ENCODE measurements at places on chromosomes 7 and 10. TPM values are rescaled to one million over a fixed set of nuclear protein-coding genes. Genes with fewer than 3 reads are reported as not detected.

Gene WASL
- total RNA-seq = 25.7 TPM

Gene PTPN12
- 38.3 TPM for total RNA-seq

Gene DNMBP
- total RNA-seq = 5.7 TPM

Gene GRM8
- total RNA-seq = not detected

Gene BEND7
- total RNA-seq = 18.5 TPM

Gene ERVW-1
- not detected for total RNA-seq

Gene USP6NL
- 5.2 TPM for total RNA-seq

Gene CACNB2
- total RNA-seq = 45.7 TPM

Gene GPAM
- total RNA-seq = 29.7 TPM

Gene CTAGE6
- total RNA-seq = 0.11 TPM

Gene ADAM22
- total RNA-seq = 1.3 TPM

Gene CPXM2
- 2.6 TPM for total RNA-seq

Gene IFIT1B
- total RNA-seq = not detected

Gene PCLO
- total RNA-seq = 3.8 TPM

Gene DEPP1
- total RNA-seq = 35.1 TPM

Gene GRID2IP
- not detected for total RNA-seq

Gene COL28A1
- total RNA-seq = 6.7 TPM

Gene RSPH10B
- not detected for total RNA-seq

Gene GJD4
- not detected for total RNA-seq

Gene GNG11
- total RNA-seq = 18.4 TPM

Gene HOXA11
- total RNA-seq = not detected

Gene PPP1R9A
- total RNA-seq = 22.6 TPM

Gene TSPAN14
- 36.6 TPM for total RNA-seq

Gene CDK14
- 24.2 TPM for total RNA-seq

Gene RSPH10B2
- not detected for total RNA-seq

Gene INHBA
- 1.9 TPM for total RNA-seq

Gene TMEM243
- total RNA-seq = 4.8 TPM

Gene KMT2E
- total RNA-seq = 35.1 TPM

Gene ZWINT
- total RNA-seq = 2.0 TPM

Gene TMEM26
- 0.54 TPM for total RNA-seq

Gene ZPBP
- total RNA-seq = not detected

Gene C10orf90
- not detected for total RNA-seq

Gene NRG3
- total RNA-seq = 0.19 TPM
